Right lung (tissue), 10 donors: ENCODE measurements at places on chromosomes 5 and 9. TPM values are rescaled to one million over a fixed set of nuclear protein-coding genes. Genes with fewer than 3 reads are reported as not detected.

CAMK4 gene
- polyA plus RNA-seq, result 16.6 TPM

NAIF1 gene
- 8.9 TPM for polyA plus RNA-seq

APBA1 gene
- polyA plus RNA-seq, result 12.7 TPM

MEIKIN gene
- polyA plus RNA-seq, result not detected

NPR3 gene
- polyA plus RNA-seq, result 36.4 TPM

SAPCD2 gene
- polyA plus RNA-seq, result 9.4 TPM

HSPB3 gene
- polyA plus RNA-seq, result 0.30 TPM

C9orf153 gene
- 1.4 TPM for polyA plus RNA-seq

HRH2 gene
- polyA plus RNA-seq, result 7.3 TPM

ISOC1 gene
- polyA plus RNA-seq, result 49.5 TPM

DNAH5 gene
- polyA plus RNA-seq, result 2.2 TPM

UNC13B gene
- 79.8 TPM for polyA plus RNA-seq

PCDHA8 gene
- polyA plus RNA-seq, result 0.09 TPM

FAM221B gene
- polyA plus RNA-seq, result 0.54 TPM

SPATA6L gene
- polyA plus RNA-seq, result 4.8 TPM

CACNA1B gene
- 0.37 TPM for polyA plus RNA-seq

PCDHAC1 gene
- 0.23 TPM for polyA plus RNA-seq
